T-helper 9 cell (primary cell): ENCODE measurements at places on chromosomes 4 and X.
A peak's percentile ranks its signal among the peaks of the same experiment; 100 is the strongest.

GRCh38 chr4:157035471-157035870 is 40.5 kb upstream of the GLRB start:
- DNase-seq = no peak

DNA sequence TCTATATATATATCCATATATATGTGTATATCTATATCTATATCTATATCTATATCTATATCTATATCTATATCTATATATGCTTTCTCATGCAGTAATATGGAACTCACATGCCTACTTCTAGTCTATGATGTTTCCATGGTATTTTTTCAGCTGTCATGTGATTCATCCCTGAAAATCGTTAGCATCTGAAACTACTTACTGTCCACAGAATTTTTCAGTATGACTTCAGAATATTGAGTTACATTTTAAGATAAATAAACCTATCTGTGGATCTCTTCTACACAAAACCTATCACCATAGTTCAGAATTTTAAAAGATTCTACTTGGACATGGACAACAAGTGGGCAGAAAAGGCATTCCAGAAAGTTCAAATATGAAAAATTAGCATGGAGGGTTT is 855.1 kb upstream of the INTU start:
- no peak for DNase-seq

GRCh38 chr4:81664079-81664478 is 192.4 kb upstream of the RASGEF1B start:
- no peak for DNase-seq

- DNase-seq = no peak
Measured at GRCh38 chrX:97050392-97050791, 166.7 kb downstream of the RPA4 start.

GRCh38 chr4:24321131-24321530 is 263.2 kb downstream of the DHX15 start:
- DNase-seq = no peak

- DNase-seq = no peak
Measured at GRCh38 chr4:112938461-112939058, 110.9 kb upstream of the ANK2 start.

DNA sequence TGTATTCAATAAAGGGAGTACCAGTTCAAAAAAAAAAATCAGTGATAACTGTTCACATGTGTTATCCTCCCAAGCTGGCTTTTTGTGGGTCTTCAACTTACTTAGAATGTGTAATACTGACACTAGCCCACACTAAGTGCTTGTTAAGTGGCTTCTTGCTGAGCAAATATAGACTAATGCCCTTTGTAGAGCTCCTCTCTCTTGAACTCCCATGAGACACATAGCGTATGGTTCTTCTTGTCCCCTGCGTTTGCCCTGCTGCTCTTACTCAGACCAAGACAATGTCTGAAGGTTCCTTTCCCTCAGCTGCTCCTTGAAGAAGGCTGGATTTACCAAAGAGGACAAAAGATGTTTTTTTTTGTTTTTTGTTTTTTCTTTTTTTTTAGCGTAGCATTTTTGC is 110.9 kb downstream of the FRAS1 start:
- DNase-seq = no peak

- DNase-seq = no peak
Measured at GRCh38 chrX:120302434-120302833, 8.8 kb downstream of the TMEM255A start.

GRCh38 chr4:66028668-66029067 is 358.4 kb upstream of the EPHA5 start:
- no peak for DNase-seq

- DNase-seq = no peak
Measured at GRCh38 chrX:8075636-8076035, 95.4 kb downstream of the VCX2 start.

- DNase-seq = no peak
Measured at GRCh38 chr4:108758498-108758897, 4.4 kb downstream of the ETNPPL start.

DNA sequence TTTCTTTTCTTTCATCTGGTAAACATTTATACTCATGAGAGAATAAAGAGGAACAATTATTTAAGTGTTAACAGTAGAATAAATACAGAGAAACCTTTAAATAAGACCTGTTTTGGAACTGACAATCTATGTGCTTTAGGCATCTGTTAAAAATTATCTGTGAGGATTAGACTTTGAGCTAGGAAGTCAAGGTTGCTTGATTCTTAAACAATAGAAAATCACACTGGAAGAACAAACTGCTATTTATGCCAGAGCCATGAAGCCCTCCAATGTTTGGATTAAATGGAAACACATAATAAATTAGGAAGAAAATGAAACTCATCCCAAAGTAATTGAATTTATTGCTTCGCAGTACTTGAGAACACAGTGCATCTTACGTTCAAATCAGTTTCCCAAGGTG is 207.2 kb upstream of the NPY2R start:
- no peak for DNase-seq

DNA sequence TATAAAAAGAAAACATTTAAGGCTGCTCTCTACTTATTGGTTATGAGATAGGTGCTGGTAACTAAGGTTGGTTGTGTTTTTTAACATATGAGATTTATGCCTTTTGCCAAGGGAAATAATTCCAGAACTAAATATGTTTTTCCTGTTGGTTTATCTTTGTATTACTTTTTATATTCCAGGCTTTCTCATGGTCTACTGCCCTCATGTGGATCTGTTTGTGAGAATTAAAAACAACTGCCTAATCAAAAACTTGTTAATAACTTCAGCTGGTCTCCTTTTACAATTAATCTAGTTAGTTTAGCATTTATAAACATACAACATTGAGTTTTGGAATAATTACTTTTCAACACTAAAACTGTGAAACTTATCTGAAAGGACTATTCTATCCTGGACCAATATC is 1208.3 kb downstream of the ADGRL3 start:
- no peak for DNase-seq

GRCh38 chr4:121800638-121800960 is 524 bp upstream of the EXOSC9 start:
- no peak for DNase-seq

- DNase-seq = peak; percentile 34
Measured at GRCh38 chr4:68498413-68499007, 51.2 kb downstream of the TMPRSS11E start.

- no peak for DNase-seq
Measured at GRCh38 chr4:139826426-139826825, 160.8 kb downstream of the MGST2 start.

GRCh38 chrX:123206176-123206575 is 22.1 kb downstream of the GRIA3 start:
- DNase-seq = no peak

DNA sequence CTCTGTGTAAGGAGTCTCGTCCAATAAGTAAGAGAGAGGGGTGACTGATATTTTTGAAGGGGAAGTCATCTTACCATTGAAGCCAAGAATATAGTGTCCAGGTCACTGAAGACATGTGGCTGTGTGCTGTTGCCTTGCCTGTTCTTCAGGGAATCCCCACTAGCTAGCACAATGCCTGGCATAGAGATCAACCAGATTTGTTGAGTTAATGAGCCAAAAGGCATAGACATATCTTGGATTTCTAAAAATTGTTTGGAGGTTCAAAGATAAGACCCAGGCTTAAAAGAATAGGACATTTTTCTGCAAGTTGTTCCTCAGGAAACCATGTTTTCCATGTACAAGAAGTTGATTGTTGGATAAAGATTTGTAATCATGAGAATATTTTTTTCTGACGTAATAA is 119.3 kb upstream of the DKK2 start:
- DNase-seq = no peak

DNA sequence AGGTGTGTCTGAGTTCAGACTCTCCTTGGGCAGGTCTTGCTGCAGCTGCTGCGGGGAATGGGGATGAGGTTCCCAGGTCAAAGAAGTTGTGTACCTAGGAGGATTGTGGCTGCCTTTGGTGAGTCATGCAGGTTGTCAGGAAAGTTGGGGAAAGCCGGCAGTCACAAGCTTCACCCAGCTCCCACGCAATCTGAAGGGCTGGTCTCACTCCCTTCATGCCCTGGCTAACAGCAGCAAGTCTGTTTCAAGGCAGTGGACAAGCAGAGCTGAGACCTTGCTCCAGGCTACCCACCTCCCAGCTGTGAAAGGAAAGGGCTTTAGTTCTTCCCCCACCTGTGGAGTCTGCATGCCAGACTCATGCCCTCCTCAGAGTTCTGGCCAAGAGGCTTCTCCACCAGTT is 287.2 kb downstream of the DTHD1 start:
- DNase-seq = no peak

DNA sequence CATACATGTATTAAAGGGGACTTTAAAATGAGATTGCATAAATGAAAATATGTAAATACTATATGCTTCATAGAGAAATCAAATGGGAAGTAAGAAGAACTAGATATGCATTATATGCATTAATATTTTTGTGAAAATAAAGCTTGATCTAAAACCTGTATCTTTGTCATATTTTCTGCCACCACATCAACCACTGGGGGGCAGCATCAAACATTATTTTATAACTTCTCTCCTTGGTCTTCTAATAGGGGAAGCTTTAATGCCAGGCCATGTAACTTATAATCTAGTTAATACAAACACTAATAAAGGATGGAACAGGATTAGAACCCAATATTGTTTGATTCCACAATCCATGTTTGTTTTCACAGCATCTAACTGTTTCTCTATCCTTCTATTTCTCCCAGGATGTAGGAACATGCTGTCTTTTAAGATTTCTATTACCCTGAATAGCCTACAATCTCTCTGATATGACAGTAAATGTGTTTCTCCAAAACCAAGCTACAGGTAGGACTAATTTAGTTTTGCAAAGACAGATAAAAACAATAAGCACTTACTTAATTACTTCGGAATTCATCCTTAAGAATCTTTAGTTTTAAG is 10.0 kb downstream of the QRFPR start:
- no peak for DNase-seq

DNA sequence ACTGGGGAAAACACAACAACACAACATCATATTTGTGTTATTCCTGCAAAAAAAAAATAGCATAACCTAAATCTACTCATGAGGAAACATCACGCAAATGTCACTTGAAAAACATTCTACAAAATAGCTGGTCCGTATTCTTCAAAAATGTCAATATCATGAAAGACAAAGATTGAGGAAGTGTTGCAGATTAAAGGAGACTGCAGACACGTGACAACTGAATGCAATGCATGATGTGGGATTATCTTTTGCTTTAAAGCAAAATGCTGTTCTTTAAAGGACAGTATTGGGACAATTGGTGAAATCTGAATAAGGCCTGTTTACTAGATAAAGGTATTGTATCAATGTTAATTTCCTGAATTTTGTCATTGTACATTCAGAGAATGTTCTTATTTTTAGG is 157.7 kb downstream of the SMIM20 start:
- DNase-seq = no peak

DNA sequence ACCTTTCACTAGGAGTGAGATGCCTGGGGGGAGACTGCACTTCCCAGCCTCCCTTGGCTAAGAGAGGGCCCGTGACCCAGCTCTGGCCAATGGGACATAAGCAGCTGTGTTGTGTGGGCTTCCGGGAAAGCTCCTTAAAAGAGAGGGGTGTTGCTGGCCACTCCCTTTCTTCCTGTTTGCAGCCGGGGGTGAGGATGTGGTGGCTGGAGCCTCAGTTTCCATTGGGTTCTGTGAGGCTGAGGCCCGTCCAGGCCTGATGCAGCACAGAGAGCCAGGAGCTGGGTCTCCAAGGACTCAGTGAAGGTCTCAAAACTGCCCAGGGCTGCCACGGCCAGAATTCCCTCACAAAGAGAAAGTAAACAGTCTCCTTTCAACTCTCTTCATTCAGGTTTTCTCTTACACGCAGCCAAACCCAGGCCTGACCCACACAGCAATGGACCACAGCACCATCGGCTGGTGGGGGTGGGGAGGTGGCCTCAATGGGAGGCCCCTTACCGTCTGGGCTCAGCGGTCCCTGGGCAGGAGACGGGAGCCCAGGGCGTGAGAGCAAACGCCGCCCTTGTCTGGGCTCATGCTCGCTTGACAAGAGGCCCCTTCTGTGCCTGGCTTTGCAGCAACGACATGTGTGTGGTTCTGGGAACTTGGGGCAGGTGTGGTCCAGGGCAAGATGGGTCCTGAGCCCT is 6.6 kb downstream of the NKX1-1 start:
- DNase-seq = no peak

DNA sequence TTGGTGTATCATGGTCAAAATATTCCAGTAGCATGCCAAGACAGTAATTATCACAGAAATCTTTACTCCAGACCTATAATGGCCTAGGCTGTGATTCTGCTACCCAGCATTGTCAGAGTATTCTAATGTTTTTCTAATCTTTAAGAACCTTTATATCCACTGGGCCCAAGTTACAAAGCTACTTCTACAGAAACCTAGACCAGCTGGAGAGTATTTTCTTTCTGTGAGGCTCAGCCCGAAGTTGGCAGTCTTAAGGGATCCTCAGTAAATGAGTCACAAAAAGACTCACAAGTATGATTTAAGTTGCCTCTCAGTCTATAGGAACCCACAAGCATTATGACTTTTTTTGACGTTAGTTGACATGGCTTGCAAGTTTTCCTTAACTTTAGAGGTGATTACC is 638.5 kb upstream of the FAM241A start:
- DNase-seq = no peak

GRCh38 chr4:2484185-2484584 is 15.3 kb downstream of the RNF4 start:
- DNase-seq = no peak

- no peak for DNase-seq
Measured at GRCh38 chrX:23900220-23900797, 7.4 kb downstream of the APOO start.

DNA sequence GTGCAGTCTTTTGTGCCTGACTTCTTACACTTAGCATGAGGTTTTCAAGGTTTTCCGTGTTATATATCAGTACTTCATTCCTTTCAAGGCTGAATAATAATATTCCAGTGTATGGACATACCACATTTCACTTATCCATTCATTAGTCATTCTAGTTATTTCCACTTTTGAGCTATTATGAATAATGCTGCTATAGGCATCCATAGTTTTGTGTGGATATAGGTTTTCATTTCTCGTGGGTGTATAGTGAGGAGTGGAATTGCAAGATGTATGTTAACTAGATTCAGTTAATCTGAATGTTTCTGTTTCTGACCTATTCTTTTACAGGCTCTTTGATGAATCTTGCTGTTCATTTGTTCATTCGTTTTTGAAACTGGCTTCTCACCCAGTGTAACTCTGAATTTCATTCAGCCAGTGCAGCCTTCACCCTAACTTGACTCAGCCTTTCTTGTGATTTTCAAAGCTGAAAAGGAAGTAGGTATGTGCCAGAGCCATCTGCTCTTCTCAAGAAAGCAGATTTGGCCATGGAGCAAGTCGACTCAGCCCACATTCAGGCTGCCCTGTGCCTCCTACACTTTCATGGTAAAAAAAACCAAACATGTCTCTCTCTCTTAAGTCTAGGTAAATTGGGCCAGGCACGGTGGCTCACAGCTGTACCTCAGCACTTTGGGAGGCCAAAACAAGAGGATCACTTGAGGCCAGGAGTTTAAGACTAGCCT is 56.3 kb upstream of the NOCT start:
- no peak for DNase-seq
